NCI-H2081 treated with DMSO at 0.1 percent for 48 hours (cell line): ENCODE measurements at places on chromosomes 1 and 21.

- no peak for DNase-seq
These were observed 10.0 kb downstream of the ZNF672 start for GRCh38 chr1:248847956-248848561.

GRCh38 chr1:4303303-4303702 is 351.1 kb upstream of the AJAP1 start:
- DNase-seq, result no peak

- DNase-seq, result no peak
These were observed 57.0 kb upstream of the RGS7 start for GRCh38 chr1:241413974-241414373.

GRCh38 chr1:18954270-18955071 is 2.0 kb downstream of the IFFO2 start:
- DNase-seq, result no peak

DNA sequence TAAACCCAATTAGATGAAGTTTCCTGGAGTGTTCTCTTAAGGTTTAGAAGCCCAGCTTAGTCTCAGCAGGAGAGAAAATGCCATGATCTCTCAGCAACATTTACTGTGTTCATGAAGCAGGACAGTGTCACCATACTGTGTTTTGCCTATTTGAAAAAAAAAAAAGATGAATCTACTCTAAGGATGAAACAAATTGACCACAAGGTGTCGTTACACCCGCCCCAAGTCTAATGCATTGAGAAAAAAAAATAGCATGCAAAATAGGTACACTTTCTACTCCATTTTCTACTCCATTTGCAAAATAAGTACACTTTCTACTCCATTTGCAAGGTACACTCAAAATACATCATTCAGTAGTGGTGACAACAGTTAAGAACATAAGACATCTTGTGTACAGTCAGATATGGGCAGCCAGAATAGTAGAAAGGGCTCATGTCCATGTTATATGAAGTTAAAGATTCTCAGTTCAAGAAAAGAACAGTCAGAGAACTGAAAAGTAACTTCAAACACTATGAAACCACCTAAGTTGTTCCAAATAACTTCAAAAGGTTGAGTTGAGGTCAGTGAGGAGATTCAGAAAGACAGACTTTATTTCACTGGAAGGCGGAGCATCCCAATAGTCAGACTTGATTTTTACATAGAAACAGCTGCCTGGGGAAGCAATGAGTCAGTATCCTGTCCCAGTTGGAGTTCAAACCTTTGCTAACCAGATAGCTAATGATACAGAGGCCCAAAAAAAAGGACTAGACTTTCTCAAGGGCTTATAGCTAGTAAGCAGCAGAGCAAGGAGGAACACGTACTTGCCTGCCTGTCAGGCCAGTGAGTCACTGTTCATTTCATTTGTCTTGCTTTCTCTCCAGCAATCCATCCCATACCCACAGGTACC is 13.3 kb downstream of the PLPPR5 start:
- no peak for DNase-seq
